ENCODE measurements at places on chromosomes 1 and 21.

- no peak for DNase-seq
Measured at GRCh38 chr1:208628022-208628914, 384.1 kb upstream of the PLXNA2 start.

GRCh38 chr1:208637181-208637580 lies 393.0 kb upstream of the PLXNA2 start:
- DNase-seq = no peak

DNA sequence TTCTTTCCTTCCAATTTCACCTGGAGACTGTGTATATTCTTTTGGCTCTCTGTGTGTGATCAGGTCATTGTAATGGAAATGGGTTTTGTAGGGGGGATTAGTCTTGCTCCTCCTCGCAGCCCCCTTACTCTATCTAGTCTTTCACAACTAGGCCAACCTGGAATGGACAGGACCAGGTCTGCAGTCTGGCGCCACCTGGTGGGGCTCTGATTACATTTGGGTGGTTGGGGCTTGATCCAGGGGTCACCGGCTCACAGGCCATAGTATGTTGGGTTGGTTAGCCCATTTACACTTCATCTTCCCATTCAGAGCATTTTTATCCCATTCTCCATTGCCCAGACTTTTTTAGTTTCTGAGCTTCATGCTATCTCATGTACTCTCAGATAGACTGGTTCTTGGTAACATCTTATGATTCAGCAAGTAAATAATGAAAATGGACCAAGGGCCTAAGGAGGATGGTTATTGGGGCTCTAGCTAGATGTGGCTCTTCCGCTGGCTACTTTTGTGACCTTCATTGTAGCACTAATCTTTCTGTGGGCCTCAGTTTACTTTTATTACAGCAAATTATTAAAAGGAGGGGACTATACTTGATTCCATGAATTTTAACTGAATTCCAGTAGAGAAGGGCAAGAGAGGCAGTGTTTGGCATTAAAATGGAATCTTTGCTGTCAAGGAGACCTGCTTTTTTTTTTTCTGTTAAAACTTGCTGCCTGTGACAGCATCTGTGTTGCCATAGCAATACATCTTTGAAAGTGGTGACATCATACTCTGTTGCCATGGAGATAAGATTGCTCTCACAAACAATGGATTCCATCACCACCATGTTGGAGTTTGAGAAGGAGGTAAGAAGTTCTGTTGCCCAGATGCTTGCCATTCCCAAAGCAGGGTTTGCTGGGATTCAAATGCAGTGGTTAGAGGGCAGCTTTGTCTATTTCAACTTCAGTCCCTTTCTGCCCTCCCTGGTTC lies 150.1 kb downstream of the PLXNA2 start:
- DNase-seq = no peak

DNA sequence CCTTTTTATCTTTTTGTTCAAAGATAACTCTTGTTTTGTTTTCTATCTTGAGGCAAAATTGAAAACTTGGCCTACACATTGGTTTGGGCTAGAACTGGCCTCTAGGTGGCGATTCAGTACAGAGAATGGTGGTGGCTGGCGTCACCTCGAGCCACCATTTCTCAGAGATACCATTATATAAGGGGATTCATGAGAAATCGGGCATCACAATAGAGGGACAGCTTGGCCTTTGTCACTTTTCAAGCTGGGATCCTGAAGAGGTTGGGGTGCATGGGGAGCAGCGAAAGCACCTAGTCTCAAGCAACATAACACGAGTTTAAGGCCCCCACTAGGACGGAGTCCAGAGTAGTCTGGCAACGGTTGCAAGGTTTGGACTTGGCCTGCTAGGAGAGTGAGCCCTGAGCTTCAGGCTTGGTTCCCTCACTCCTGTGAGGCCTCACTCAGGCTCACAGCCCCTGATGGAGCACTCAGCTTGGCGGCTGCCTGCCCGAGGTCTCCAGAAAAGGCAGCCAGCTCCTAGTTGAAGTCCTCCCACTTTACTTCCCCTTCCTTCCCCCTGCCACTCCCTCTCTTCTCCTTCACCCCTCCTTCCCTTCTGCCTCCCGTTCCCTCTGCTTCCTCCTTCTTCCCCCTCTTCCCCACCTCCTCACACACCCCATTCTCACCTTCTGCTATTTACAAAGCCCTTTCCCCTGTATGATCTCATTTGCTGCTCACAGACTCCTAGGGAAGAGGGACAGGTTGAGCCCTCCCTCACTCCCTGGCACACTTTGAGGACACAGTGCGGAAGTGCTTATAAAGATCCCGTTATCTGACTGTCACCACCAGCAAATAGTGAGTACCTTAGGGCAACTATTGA lies 67.8 kb downstream of the LRIG2 start:
- DNase-seq = peak; percentile 11

GRCh38 chr1:199113265-199113869 lies 474.5 kb downstream of the PTPRC start:
- DNase-seq = no peak

- DNase-seq = no peak
Measured at GRCh38 chr1:11777658-11778322, 15.8 kb downstream of the C1orf167 start.

GRCh38 chr1:216533776-216534175 lies 110.5 kb upstream of the USH2A start:
- no peak for DNase-seq

DNA sequence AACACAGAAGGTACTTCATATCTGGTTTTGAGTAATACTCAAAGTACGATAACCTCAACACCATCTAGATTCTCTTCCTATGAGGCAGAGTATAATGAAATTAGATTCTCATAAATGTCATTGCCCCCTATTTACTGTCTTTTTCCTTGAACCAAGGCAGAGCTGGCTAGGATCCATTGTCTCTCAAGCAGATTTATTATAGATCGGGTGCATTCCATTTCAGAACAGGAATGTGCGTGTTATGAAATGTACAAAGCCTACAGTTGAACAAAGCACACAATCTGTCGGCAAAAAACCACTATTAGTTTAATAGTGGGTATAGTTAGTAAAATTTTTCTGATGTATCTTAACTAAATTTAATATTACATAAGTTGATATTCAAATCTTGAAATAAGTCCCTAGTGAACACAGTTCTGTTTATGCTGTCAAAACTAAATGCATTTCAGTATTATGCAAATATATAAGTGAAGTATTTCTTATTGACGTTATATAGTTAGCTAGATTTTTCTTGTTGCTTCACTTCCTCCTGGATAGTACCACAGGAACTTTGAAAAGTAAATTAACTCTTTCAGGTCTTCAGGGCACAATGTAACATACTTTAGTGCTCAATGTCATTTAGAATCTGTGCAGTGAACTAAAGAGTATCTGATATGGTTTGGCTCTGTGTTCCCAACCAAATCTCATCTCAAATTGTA lies 92.1 kb downstream of the DDAH1 start:
- DNase-seq = no peak

GRCh38 chr1:10437052-10437451 lies 6.8 kb downstream of the CENPS start:
- DNase-seq = no peak

GRCh38 chr1:206774093-206774492 lies 1.8 kb upstream of the IL10 start:
- DNase-seq = no peak

GRCh38 chr1:68210829-68211228 lies 21.5 kb downstream of the WLS start:
- DNase-seq = no peak

GRCh38 chr1:17237561-17237903 lies 11.4 kb upstream of the PADI3 start:
- DNase-seq = no peak

DNA sequence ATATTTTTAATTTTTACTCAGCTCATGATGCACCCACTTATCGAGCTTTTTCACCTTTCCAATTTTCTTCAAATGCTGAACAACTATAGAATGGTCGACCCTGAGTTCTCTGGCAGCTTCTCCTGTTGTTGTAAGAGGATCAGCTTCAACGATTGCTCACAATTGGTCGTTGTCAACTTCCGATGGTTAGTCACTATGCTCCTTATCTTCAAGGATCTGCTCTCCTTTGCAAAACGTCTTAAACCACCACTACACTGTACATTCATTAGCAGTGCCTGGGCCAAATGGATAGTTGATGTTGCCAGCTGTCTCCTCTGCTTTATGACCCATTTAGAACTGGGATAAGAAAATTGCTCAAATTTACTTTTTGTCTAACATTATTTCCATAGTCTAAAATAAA lies 385.9 kb upstream of the LYPLAL1 start:
- no peak for DNase-seq

DNA sequence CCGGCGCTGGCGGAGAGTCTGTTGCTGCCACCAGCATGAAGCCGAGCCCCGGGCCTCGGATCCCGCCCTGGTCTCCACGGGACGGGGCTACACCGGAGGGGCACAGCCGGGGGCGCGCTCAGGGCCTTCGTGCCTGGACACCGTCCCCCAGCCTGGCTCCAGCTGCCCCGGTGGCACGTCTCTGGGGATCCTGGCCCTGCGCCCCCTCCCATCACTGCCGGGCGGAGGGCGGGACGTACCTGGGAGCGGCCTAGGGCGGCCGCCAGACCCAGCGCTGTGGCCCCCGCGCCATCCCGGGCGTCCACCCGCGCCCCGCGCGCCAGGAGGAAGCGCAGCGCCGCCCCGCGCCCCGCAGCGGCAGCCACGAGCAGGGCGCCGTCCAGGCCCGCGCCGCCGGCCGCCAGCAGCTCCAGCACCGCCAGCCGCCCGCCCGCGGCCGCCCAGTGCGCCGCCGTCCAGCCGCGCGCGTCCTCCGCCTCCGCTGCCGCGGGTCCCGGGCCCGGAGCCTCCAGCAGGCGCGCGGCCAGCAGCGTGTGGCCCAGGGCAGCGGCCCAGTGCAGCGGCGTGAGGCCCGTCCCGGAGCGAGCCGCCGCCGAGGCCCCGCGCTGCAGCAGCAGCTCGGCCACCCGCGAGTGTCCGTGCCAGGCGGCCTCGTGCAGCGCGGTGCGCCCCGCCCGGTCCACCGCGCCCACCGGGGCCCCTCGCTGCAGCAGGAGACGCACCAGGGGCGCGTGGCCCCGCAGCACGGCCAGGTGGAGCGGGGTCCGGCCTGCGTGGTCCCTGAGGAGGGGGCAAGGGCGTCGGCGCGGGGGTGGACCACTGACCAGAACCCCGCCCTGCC lies 1.0 kb downstream of the ANKRD65 start:
- no peak for DNase-seq

DNA sequence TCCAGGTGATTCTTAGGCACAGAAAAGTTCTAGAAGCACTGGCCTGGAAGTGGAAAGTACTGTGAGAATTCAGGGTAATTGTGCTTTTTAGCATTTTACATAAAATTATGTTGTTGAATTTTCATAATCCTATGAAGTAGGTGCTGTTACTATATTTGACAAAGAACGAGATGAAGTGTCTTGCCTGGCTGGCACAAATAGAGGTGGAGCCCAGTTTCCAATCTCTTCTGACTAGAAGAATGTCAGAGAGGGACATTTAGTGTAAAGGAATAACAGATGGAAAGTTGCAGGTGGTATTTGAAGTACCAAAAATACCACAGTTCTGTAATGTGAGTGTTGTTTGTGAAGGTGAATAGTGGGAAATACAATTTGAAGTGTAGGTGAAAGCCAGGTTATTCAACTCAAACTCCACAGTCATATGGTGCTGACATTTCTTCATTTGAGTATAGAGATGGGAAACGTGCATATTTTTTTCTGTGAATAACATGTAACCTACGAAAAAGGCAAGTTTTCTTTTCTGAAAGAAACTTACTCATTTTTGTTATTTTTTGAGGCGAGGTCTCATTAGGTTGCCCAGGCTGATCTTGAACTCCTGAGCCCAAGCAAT lies 3.5 kb upstream of the TMCO2 start:
- DNase-seq = no peak

- no peak for DNase-seq
Measured at GRCh38 chr1:63012339-63012738, 228.4 kb downstream of the ATG4C start.

DNA sequence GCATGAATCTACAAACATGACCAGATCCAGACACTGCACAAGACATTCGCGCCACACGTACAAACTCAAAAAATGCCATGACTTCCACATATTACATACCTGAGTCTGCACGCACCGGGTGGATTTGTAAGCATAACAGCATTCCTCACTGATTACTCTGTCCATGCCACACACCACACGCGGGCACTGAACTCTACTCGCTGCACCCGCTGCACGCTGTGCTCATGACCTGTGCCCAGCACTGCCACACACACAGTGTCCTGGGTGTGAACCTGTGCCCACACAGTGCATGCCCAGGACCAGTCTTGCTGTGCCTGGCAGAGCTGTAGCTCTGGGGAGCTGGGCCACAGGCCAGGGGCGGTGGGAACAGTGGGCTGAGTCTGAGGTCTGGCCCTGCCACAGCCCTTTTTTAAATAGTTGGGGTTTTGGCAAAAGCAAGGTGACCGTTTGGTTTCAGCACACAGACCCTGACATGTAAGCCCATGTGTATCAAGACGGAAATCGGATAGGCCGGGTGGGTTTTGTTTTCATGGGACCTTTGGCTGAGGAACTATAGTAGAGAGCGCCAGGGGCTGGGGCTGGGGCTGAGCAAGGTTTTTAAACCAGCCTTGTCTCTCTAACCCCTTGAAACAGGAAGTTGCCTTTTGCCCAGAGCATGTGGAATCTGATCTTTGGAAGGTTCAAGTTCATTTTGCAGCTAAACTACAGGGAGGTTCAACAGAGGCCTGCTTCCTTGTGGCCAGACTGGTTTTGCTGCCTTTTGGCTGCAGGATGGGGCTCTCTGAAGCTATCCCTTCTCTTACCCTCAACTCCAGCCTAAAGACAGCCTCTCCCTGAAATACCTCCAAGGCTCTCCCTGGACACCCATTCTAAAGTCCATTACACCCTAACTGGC lies 12.3 kb upstream of the GOLT1A start:
- DNase-seq = no peak

DNA sequence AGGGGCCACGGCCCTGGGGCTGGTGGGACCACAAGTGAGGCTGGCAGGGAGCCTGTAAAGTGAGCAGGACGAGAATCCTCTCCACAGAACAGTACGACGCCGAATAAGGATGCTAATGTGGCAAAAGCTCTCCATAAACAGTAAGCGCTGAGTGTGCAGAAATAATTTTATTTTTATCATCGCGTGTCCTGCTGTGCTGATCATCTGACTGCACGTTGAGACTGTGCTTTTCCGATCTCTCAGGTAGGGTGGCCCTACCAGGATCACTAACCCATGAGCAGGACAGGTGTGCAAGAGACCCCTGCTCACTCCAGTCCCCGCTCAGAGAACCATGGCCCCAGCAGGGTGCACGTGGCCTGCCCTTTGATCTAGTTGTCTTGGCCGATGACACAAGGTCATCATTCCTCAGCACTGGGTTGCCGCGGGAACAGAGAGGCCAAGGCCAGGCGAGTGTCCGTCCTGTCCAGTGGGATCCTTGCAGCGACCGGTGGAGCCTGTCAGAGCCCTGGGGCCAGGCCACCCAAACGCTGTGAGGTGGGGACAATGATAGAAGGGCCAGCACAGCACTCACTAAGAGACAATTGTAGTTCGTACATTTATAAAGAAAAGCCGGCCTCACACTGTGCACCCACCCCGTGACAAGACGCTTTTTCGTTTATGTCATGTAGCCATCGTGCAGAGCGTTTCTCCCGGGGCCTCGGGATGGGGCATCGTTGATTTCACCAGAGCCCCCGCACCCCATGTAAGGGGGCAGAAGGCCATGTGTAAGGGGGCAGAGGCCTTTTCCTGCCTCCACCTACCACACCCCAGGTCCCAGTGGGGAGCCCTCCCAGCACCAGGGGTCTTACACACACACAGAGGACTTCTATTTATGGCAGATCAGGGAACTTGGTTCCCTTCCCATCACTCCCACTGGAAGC lies 52.7 kb upstream of the ADARB1 start:
- DNase-seq = no peak

- DNase-seq = no peak
Measured at GRCh38 chr1:18635070-18635577, 4.5 kb downstream of the PAX7 start.

Data from NCI-H187 treated with DMSO at 0.1 percent for 48 hours (cell line).